ENCODE measurements at places on chromosomes 1 and 21. TPM values are rescaled to one million over a fixed set of nuclear protein-coding genes. Genes with fewer than 3 reads are reported as not detected.

The CDC73 gene
- 47.9 TPM for total RNA-seq

The DMBX1 gene
- 0.12 TPM for total RNA-seq

The KCNK2 gene
- not detected for total RNA-seq

DNA sequence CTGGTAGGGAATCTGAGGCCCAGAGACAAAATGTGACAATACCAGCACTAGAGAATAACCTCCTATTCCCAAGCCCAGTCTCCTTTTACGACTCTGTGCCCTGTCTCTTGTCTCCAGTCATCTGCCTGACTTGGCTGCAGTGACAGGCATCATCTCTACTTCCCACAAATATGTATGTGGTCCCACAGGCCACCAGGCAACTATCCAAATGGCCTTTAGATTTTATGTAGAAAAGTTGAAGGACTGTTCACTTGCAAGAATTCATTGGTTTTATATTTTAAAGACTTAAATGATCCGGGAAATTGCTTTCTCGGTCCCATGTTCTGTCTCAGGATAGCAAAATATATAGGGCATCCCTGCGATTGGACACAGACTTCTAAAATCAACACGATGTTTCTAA is 11.6 kb downstream of the KRTAP24-1 start:
- DNase-seq = no peak

DNA sequence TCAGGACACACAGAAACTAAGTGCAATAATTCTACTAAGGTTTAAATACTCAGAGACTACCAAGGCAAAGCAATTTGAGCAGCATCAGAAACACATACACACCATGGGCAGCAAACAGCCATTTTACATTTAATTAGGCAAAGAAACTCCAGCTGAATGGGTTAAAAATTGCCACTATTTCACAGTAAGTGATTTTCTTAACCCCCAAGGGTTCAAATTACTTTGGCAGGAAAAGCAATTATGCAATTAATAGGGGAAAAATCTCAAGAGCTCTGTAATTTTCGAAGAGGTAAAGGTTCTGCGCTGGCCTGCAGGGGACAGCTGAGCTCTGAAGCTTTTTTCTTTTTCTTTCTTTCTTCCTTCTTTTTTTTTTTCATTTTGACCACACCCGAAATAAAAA is 206.2 kb upstream of the RRP15 start:
- no peak for DNase-seq

DNA sequence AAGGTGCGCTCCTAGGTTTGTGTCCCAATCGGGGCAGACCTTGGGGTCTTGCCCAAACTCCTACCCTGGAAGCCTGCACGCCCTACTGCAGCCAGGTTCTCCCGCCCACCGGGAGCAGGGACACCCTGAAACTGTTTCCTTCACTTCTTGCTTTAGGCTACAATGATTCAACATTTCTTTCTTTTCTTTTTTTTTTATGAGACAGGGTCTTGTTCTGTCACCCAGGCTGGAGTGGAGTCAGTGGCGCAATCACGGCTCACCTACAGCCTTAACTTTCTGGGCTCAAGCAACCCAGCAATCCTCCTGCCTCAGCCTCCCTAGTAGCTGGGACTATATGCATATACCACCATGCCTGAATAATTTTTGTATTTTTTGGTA is 75.8 kb downstream of the ITPKB start:
- no peak for DNase-seq

- peak; percentile 66 for DNase-seq
Observed at GRCh38 chr1:212700892-212701819, 1.5 kb upstream of the BATF3 start.

DNA sequence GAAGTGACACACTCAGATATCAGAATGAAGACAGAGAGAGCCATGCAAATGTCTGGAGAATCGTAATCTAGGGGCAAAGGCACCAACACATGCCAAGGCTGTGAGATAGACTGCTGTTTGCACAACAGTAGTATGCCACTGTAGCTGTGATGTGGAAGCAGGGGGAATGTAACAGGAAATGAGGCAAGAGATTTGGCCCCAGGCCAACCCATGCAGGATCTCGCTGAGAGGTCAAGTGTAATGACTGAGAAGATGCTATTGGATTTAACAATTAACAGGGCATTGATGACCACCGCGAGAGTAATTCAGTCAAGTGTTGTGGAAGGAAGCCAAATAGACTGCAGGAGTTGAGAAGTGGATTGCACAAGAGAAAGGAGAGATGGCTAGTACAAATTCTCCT is 107.3 kb upstream of the ST6GALNAC5 start:
- no peak for DNase-seq

DNA sequence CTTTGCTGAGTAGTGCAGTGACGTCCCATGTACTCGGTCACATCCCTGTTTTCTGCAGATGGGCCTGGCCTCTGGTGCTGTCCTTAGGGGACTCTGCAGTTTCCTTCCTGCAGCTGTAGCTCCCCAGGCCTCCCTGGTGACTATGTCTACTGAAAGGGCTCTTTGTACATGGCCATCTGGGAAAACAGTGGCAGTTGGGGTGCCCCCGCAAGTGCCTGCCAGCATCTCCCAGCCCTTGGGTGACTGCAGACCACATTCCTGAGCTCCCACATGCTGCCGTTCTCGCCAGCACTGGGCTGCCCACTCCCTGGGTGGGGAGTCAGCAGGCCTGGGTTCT is 37.5 kb upstream of the KCNA10 start:
- DNase-seq = no peak

DNA sequence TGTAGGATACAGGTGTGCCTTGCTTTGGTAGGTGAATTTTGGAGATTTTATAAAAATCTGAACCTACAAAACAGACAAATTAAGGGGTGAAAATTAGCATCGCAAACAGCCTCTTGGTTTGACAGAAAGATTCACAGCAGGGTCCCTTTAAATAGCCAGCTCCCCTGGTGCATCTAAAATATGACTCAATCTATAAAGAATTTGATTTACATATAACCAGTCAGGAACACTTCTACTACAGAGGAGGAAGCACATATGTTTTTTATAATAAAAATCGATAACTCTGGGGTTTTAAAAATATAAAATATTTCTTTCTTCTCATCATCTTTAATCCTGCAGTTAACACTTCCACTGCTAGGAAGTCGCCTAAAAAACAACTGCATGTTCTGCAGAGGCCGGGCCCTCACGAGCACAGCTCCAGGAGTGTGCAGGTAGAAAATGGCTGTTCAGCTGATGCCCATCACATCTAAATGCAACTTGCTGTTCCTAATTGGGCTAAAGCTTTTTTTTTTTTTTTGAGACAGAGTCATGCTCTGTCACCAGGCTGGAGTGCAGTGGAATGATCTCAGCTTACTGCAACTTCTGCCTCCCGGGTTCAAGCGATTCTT is 203.4 kb downstream of the HS2ST1 start:
- no peak for DNase-seq

GRCh38 chr1:33875862-33876261 is 12.0 kb downstream of the HMGB4 start:
- DNase-seq = no peak

DNA sequence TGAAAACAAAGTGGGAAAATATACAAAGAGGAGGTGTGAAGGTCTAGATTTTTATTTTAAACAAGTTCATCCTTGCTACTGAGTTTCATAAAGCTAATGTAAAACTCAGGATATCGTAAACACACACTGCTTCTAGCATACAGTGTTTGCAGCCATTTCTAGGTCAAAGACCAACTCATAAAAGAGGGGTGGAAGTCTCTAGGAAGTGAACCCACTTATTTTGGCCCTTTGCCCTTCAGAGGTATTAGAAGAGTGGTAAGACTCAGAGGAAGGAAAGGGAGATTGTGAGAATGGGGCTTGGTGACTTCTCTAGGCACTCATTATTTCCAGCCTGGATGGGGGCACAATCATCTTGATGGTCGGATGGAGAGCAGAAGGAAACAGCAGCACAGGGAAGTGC is 91.2 kb downstream of the TNFSF18 start:
- no peak for DNase-seq

- DNase-seq = peak; percentile 11
Observed at GRCh38 chr1:94514095-94514727, 27.3 kb downstream of the F3 start.

Data from activated CD4-positive, alpha-beta memory T cell treated with anti-CD3 and anti-CD28 coated beads for 36 hours (primary cell).